ENCODE measurements at places on chromosomes 16 and 17.

DNA sequence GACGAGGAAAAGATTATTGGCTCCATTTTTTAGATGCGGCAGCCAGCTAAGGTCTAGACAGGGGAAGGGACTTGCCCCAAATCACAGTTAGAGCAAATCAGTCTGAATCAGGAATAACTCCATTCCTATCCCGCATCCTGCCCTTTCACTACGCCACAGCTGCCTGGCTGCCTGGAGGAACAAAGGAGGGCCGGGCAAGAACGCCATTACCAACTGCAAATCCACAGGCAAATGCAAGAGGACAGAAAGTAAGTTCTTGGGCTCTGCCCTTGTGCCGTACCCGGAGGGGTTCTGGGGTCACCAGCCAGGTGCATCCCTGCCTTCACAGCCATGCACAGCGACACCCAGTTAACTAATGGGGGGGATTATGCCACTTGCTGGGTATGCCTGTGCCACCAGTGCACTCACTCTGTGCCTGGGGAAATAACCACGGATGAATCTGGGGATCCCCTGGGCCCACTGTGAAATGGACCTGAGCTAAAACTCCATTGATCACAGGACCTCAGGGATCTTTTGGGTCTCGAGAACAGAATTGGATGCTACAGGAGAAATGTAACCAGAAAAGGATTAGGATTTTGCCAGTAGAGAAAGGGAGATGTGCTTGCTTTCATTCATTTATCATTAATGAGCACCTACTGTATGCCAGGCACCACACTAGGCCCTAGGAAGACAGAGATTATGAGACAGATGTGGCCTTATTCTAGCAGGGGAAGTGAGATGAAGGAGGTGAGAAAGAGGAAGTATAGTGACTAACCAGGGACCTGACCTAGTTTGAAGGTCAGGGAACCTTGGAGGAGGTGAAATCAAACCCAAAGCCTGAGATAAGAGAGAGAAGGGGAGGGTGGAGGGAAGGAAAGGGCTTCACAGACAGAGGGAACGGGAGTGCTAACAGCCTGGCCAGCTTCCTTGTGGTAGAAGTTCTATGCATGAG is 17.7 kb downstream of the BCL7C start:
- no peak for DNase-seq

GRCh38 chr16:82081264-82081663 is 46.2 kb downstream of the HSD17B2 start:
- DNase-seq: no peak

- DNase-seq: no peak
Observed at GRCh38 chr16:79723583-79724168, 123.1 kb upstream of the MAF start.

- DNase-seq: no peak
Observed at GRCh38 chr16:87559945-87560344, 42.4 kb upstream of the JPH3 start.

DNA sequence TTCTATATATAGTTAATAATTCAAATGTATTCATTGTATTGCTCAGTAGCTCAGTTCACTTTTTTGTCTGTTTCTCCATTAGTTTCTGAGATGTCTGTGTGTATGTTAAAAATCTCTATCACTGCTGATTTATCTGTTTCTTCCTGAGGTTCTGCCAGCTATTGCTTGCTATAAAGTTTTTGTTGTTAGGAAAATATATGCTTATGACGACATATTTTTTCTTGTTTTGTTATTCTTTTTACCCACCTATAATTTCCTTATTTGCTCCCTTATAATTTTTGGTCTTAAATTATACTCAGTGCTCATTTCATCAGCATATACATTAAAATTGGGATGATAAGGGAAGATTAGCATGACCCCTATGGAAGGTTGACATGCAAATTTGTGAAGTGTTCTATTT is 200.6 kb downstream of the GSG1L start:
- no peak for DNase-seq

DNA sequence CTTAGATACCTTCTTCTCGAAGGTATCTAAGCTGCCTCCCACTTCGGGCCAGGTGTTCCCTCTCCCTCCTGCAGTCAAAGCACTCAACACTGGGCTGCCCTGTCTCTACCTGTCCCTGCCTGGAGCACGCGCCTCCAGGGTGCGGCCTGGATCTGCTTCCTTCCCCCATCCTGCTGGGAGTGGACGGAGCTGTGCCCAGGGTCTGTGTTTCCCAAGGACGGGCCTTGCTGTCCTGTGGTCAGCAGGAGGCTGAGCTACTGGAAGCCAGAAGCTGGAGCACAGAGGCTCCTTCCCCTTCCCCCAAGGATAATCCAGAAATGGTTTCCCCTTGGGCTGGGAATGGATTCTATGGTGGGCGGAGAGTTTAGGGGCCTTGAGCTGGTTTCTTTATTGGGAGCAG is 16.7 kb downstream of the LLGL2 start:
- no peak for DNase-seq

- DNase-seq: no peak
Observed at GRCh38 chr16:15932939-15933338, 16.5 kb upstream of the ABCC1 start.

DNA sequence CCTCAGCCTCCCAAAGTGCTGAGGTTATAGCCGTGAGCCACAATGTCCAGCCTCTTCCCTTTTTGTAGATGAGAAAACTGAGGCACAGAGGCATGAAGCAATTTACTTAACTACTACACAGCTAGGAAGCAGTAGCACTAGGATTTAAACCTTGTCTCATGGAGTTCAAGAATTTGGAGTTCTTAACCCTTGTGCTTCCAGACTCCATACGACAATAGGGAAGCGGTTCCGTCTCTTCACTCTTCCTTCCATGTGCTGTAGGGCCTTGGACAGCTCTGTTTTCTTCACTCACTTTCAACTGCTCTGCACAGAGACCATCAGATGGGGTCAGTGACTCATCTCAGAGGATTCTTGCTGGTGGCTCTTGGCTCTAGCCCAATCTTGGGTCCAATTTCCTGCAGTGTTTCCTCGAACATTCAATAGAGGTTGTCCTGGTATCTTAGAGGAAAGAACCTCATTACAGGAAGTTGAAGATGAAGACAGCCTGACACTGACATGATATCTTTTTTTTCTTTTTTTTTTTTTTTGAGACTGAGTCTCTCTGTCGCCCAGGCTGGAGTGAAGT is 19.3 kb downstream of the ITGAL start:
- no peak for DNase-seq
